Activated CD4-positive, alpha-beta memory T cell treated with anti-CD3 and anti-CD28 coated beads, Interleukin-2, amount 10 ng/mL, durations not matched to agents 7 days and 5 days (primary cell): ENCODE measurements at places on chromosomes 11 and 22.
A peak's percentile ranks its signal among the peaks of the same experiment; 100 is the strongest.

DNA sequence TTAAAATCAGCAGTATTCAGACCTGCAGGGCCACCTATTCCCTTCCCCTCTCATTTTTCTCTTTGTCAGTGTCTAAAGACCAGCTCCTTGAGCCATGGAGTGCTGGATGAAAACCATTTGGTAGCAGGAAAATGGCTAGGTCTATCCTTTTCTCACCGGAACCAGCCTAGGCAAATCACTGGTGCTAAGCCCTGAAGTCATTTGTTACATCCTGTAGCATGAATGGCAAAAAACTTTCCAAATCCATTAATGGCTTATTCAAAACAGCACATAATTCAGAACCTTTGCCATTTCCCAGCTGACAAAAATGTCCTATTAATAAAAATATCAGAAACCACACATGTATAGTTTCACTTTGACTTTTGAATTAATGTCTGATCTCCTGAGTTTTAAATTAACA is 209.5 kb upstream of the E2F8 start:
- peaks cover 27% of the 10 kb centered on the region for H3K27me3 ChIP-seq
- DNase-seq: no peak
- H3K4me3 ChIP-seq: no peak overlapping the region
- no peaks in the 10 kb centered on the region for H3K4me1 ChIP-seq

GRCh38 chr11:24514219-24514594 is 17.4 kb downstream of the LUZP2 start:
- no peaks in the 10 kb centered on the region for H3K4me1 ChIP-seq
- H3K36me3 ChIP-seq: no peaks in the 10 kb centered on the region
- no peak overlapping the region for H3K4me3 ChIP-seq
- no peak for DNase-seq
- no peaks in the 10 kb centered on the region for H3K27me3 ChIP-seq

DNA sequence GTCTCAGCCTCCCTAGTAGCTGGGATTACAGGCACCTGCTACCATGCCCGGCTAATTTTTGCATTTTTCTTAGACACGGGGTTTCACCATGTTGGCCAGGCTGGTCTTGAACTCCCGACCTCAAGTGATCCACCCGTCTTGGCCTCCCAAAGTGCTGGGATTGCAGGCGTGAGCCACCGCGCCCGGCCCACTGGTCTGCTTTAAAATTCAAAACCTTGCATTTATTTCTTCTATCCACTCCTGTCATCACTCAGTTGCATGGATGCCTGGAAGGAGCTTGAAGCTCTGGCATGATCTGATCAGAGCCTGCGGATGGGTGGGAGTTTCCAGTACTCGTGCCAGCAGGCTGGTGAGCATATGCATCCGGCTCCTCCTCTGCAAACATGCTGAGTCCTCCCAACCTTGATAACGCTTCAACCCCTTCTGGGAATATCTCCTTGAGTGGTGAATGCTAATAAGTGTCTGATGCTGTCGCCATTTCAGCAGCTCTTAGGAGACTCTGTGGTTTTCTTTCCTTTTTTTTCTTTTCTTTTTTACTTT is 39.6 kb downstream of the UBASH3B start:
- no peaks in the 10 kb centered on the region for H3K27me3 ChIP-seq
- peaks cover 71% of the 10 kb centered on the region for H3K4me1 ChIP-seq
- no peak for DNase-seq
- no peak overlapping the region for H3K4me3 ChIP-seq
- H3K27ac ChIP-seq: no peak overlapping the region

DNA sequence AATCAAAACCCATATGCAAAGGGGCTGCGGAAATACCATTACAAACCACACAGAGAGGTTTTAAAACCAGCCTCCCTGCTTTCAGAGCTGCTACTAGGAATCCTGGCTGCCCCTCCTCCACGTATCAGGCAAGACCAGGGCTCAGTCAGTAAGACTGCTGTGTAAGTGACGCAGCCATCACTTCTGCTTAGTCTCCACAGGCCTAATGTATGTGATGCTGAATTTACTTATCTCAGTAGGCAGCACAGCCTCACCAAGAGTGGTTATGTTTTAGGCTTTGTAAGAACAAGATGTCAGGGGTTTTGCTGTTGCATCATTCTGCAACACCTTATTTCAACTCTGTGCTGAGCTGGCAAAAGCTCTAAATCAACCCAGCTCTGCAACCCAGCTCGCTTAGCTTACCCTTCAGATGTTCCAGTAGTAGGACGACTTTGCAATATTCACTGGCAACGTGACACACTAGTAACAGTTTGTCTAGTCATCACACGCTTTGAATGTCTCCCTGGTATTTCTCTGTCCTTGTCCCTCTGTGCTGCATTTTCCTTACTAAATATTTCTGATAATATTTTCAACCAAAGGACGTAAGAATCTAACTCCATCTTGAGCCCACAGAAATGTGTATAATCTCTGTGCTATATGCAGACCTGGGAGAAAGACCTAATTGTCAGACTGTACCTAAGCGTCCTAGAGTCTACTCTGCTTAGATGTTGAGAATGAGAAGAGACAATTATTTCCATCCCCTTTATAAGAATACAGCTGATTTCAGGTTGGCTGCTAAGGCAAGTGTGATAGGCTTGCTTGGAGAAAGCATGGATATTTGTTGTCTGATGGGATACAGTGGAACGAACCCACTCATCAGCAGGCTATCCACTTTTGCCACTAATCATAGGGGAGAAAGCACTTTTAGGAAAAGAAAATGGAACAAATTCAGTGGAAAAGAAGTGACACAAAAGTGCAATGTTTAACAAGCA is 72.2 kb downstream of the LARGE2 start:
- no peak overlapping the region for H3K4me3 ChIP-seq
- no peaks in the 10 kb centered on the region for H3K4me1 ChIP-seq
- H3K36me3 ChIP-seq: no peaks in the 10 kb centered on the region
- H3K27ac ChIP-seq: no peak overlapping the region

DNA sequence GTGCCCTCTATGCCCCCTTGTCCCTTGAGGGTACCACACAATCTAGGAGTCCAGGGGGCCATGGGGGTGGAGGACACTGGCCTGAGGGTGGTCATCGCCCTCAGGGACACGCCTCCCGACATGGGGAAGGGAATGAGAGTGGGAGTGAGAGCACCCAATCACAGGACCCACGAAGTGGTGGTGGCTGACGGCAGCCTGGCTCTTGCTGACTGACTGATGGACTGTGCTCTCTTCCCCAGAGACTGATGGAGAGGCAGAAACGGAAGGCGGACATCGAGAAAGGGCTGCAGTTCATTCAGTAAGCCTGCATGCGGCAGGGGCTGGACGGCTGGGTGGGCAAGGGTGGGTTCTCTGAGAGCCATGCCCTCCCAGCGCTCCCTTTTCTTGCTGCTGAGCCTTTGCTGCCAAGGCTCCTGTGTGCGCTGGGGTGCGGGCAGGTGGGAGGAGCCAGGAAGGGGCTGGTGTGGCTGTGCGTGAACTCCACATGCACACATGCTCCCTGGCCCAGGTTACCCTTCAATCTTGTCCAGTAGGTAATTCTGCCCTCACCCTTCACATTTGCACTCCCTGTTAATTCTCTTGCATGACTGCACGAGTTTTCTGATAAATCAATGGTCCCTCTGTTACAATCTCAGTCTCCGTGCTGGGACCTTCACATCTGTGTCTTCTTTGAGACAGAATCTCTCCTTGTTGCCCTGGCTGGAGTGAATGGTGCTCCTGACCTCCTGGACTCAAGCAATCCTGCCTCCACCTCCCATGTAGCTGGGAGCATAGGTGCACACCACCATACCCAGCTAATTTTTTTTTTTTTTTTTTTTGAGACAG is 19.3 kb downstream of the ZC3H7B start:
- no peaks in the 10 kb centered on the region for H3K27me3 ChIP-seq
- peaks cover 19% of the 10 kb centered on the region for H3K36me3 ChIP-seq
- DNase-seq: no peak
- H3K4me1 ChIP-seq: peaks cover 4% of the 10 kb centered on the region
- no peak overlapping the region for H3K4me3 ChIP-seq

- DNase-seq: peak; percentile 25
- no peak overlapping the region for H3K27ac ChIP-seq
- no peaks in the 10 kb centered on the region for H3K27me3 ChIP-seq
- peaks cover 23% of the 10 kb centered on the region for H3K36me3 ChIP-seq
These were observed 27.5 kb upstream of the CRYBB3 start for GRCh38 chr22:25172153-25172552.

GRCh38 chr22:45268167-45268957 is 16.4 kb upstream of the UPK3A start:
- H3K4me3 ChIP-seq: peak overlapping the region; percentile 61
- DNase-seq: peak; percentile 27
- no peak overlapping the region for H3K27ac ChIP-seq
- peaks cover 33% of the 10 kb centered on the region for H3K27me3 ChIP-seq
- peaks cover 10% of the 10 kb centered on the region for H3K4me1 ChIP-seq

GRCh38 chr11:121931748-121932352 is 184.2 kb downstream of the BLID start:
- no peaks in the 10 kb centered on the region for H3K4me1 ChIP-seq
- no peaks in the 10 kb centered on the region for H3K27me3 ChIP-seq
- no peak overlapping the region for H3K4me3 ChIP-seq

GRCh38 chr11:76890329-76890728 is 29.6 kb downstream of the ACER3 start:
- H3K27ac ChIP-seq: no peak overlapping the region
- H3K27me3 ChIP-seq: no peaks in the 10 kb centered on the region
- H3K4me3 ChIP-seq: no peak overlapping the region
